Muscle of back (tissue), 13 donors: ENCODE measurements at places on chromosomes 12 and 14. TPM values are rescaled to one million over a fixed set of nuclear protein-coding genes. Genes with fewer than 3 reads are reported as not detected.

GRCh38 chr14:23538785-23539184 is 12.8 kb downstream of the ZFHX2 start:
- DNase-seq = no peak

GRCh38 chr12:54977155-54977554 is 7.4 kb downstream of the TESPA1 start:
- DNase-seq = no peak

DNA sequence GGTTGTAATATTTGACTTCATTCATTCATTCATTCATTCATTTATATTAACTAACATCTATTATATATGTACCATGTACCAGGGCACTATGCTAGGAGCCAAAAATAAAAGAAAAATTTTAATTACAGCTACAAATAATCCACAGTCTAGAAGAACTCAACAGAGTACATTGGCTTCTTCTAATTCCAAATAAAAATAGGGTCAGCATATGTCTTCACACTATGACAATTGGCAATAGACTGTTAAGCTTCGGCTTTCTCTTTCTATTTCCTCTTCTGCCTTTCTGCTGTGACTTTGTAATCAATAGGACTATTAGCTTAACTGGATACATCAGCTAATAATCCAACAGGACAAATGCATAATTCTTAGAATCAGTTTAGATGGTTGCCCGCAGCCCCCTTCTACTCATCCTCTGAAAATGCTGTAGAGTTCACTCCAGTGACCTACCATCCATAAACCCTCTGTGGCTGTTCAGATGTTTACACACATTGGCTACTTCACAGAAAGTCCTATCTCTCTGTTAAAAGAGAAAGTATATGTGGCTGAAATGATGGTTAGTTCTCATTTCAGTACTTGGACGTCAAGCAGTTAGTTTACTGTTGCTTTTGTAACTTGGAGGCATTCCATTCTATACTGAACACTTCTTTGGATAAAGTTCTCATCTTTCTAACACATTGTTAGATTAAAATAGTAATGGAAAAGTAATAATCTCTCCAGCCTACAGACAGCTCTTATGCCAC is 445.5 kb upstream of the GARIN6 start:
- no peak for DNase-seq

- peak; percentile 80 for DNase-seq
Observed at GRCh38 chr14:68306934-68307789, 485.7 kb downstream of the ZFP36L1 start.

GRCh38 chr14:41349289-41349910 is 257.3 kb upstream of the LRFN5 start:
- no peak for DNase-seq

DNA sequence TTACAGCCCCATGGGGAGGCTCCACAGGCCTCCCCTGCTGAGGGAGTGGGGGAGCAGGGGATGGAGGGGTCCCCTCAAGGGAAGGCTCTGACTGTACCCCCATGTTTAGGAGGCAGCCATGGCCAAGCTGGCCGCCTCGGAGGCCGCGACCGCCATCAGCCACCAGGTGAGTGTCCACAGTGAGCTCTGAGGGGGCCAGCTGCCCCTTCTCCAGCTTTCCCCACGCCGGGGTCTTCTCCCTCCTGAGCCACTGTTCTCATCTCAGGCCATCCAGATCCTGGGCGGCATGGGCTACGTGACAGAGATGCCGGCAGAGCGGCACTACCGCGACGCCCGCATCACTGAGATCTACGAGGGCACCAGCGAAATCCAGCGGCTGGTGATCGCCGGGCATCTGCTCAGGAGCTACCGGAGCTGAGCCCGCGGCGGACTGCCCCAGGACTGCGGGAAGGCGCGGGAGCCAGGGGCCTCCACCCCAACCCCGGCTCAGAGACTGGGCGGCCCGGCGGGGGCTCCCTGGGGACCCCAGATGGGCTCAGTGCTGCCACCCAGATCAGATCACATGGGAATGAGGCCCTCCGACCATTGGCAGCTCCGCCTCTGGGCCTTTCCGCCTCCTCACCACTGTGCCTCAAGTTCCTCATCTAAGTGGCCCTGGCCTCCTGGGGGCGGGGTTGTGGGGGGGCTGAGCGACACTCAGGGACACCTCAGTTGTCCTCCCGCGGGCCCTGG is 13.6 kb downstream of the ACADS start:
- no peak for DNase-seq

DNA sequence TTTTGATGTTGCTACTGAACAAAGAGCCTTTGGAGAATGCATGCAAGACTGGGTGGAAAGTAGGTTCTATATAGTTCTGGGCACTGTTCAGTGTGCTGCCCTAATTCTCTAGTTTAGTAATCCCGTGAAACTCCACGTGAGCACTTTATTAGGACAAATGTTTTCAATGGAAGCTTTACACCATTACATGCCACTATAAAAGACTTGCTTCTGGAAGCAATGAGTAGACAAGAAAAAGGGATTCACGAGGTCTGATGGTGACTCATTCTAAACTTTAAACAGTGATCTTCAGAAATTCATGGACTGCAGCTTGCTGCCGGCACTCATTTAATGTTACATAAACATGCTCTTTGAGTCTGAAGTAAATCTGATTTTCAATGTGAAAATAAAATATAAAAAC is 22.3 kb downstream of the ATG14 start:
- DNase-seq = no peak

DNA sequence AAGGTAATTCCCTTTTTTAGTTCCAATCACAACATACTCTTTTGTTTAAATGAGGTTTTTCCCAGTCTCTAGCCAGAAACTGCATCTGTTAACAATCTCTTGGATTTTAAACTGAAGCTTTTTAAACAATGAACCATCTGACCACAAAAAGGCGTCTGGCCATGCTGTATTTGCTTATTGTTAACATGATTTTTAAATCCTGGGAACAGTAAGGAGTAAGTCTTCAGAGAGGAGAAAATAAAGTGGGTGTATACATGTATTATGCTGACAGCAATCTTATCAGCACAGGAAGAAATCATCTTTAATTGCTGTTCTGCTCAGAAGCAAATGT is 106.2 kb downstream of the DAAM1 start:
- DNase-seq = peak; percentile 80

TSPAN9 gene
- 99.8 TPM for polyA plus RNA-seq

TROAP gene
- 8.3 TPM for polyA plus RNA-seq
